Thyroid gland (tissue), 4 donors: ENCODE measurements at places on chromosomes 6 and 20. TPM values are rescaled to one million over a fixed set of nuclear protein-coding genes. Genes with fewer than 3 reads are reported as not detected.

The MUC21 gene
- not detected for total RNA-seq

The IYD gene
- 664 TPM for total RNA-seq

The FOXF2 gene
- total RNA-seq, result 1.3 TPM

The MAPK14 gene
- total RNA-seq, result 121 TPM

The TPD52L1 gene
- 392 TPM for total RNA-seq

The GPSM3 gene
- total RNA-seq, result 6.5 TPM

The LIN28B gene
- total RNA-seq, result not detected

The HIVEP1 gene
- total RNA-seq, result 35.1 TPM

The WFDC13 gene
- not detected for total RNA-seq

The RIPOR2 gene
- 9.5 TPM for total RNA-seq

The GPR63 gene
- 1.7 TPM for total RNA-seq

The RAET1L gene
- total RNA-seq, result not detected

The CCM2L gene
- total RNA-seq, result 9.8 TPM

The FGD2 gene
- 25.8 TPM for total RNA-seq

The GMPR gene
- total RNA-seq, result 10.8 TPM

The IMPG1 gene
- total RNA-seq, result not detected

The SLX4IP gene
- 6.8 TPM for total RNA-seq

The GTSF1L gene
- not detected for total RNA-seq

The ELOVL2 gene
- 0.68 TPM for total RNA-seq

The CALHM5 gene
- 0.67 TPM for total RNA-seq

The ZNF311 gene
- total RNA-seq, result 1.7 TPM

The HAO1 gene
- not detected for total RNA-seq

The EYA4 gene
- 5.2 TPM for total RNA-seq

The GABRR2 gene
- total RNA-seq, result 2.1 TPM

The PLAGL1 gene
- total RNA-seq, result 10.5 TPM

The GPLD1 gene
- total RNA-seq, result 7.4 TPM

The OPN5 gene
- total RNA-seq, result not detected

The POPDC3 gene
- not detected for total RNA-seq

The PKIB gene
- 1.3 TPM for total RNA-seq

The RALGAPA2 gene
- 100.0 TPM for total RNA-seq

The FABP7 gene
- total RNA-seq, result not detected

The PPIL6 gene
- total RNA-seq, result 27.8 TPM

The RFX6 gene
- total RNA-seq, result not detected

The SYCP2L gene
- total RNA-seq, result 4.5 TPM

The GRM4 gene
- total RNA-seq, result under 0.01 TPM

The CNKSR3 gene
- 7.8 TPM for total RNA-seq

The PBOV1 gene
- not detected for total RNA-seq

The ZNF165 gene
- total RNA-seq, result 3.2 TPM

The STK38 gene
- 21.9 TPM for total RNA-seq

The PCIF1 gene
- total RNA-seq, result 49.5 TPM

The MICAL1 gene
- total RNA-seq, result 15.1 TPM

The MPIG6B gene
- not detected for total RNA-seq

The TAGAP gene
- total RNA-seq, result 3.7 TPM

The PCMTD2 gene
- 127 TPM for total RNA-seq

The THBS2 gene
- 15.1 TPM for total RNA-seq

The BPIFB4 gene
- total RNA-seq, result not detected

The MARCKS gene
- total RNA-seq, result 51.8 TPM

The PHACTR3 gene
- total RNA-seq, result 2.4 TPM

The SLC13A3 gene
- 2.2 TPM for total RNA-seq

The B3GAT2 gene
- total RNA-seq, result not detected

The FILIP1 gene
- 9.3 TPM for total RNA-seq

The LGSN gene
- total RNA-seq, result not detected

The MATN4 gene
- not detected for total RNA-seq

The MYT1 gene
- total RNA-seq, result 0.54 TPM

The TBX18 gene
- 7.5 TPM for total RNA-seq

The SLC26A8 gene
- 0.13 TPM for total RNA-seq

The RIPPLY2 gene
- not detected for total RNA-seq

The GGTLC1 gene
- not detected for total RNA-seq
